ENCODE measurements at places on chromosomes 5 and 9.

- DNase-seq = no peak
These were observed 192.9 kb upstream of the OTULINL start for GRCh38 chr5:14388741-14389140.

DNA sequence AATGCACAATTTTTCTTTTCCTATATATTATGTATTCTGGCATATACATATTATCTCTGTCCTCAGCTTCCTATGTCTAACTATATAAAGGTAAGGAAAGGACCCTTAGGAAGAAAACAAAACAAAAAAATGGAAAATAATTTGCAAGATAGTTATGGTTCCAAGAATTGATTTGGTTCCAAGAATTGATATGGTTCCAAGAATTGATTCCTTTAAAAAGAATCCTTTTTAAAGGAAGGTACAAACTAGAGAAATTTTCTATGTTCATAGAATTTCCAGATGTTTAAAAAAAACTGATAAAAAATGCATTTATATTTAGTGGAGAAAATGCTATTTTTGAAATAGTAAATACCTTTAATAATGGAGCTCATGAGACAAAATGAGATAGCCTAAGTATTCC lies 12.1 kb downstream of the LYRM7 start:
- no peak for DNase-seq

DNA sequence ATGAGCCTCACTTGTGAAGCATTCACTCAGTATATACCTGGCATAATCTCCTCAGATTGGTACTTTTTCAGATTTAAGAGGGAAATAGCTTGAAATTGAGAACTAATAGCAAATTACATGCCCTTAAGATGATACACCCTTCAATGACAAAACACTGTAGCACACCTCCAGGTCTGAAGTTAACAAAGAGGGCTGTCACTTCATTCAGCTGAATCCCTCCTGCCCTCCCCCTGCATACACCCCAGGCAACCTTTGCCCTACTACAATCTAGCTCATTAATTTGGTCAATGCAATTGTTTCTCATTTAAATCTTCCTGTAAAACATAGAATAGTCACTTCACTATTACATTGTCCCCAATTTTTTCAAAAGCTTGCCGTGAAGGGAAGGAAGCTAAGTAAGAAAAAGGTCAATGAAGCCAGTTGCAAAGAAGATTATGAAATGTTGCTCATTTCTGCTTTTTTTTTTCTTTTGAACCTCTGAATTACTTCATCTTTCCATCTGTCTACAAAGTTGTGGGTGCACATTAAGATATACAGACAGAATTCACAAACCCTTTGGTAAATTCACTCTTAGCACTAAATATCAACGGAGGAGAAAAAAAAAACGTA lies 294.8 kb upstream of the PTGER4 start:
- DNase-seq = no peak

- no peak for DNase-seq
These were observed 109.8 kb upstream of the SNX2 start for GRCh38 chr5:122665051-122665450.

GRCh38 chr9:136361047-136361753 lies 2.3 kb downstream of the DNLZ start:
- DNase-seq = no peak

All from mucosa of descending colon (tissue), 3 donors.